ENCODE measurements at places on chromosomes 16 and 17. TPM values are rescaled to one million over a fixed set of nuclear protein-coding genes. Genes with fewer than 3 reads are reported as not detected.

LRRC75A gene
- total RNA-seq, result 5.6 TPM

MYH13 gene
- total RNA-seq, result not detected

GALR2 gene
- total RNA-seq, result not detected

DNAI2 gene
- total RNA-seq, result not detected

SULT1A1 gene
- 7.3 TPM for total RNA-seq

GRIN2A gene
- 10.9 TPM for total RNA-seq

CD300LB gene
- total RNA-seq, result not detected

HYDIN gene
- 26.5 TPM for total RNA-seq

BTBD17 gene
- 4.5 TPM for total RNA-seq

WSCD1 gene
- 35.7 TPM for total RNA-seq

SLC52A1 gene
- total RNA-seq, result not detected

HBQ1 gene
- 5.3 TPM for total RNA-seq

CTRB2 gene
- not detected for total RNA-seq

RND2 gene
- 3.6 TPM for total RNA-seq

KRTAP2-1 gene
- not detected for total RNA-seq

HIGD1B gene
- total RNA-seq, result 3.7 TPM

TP53TG3C gene
- total RNA-seq, result not detected

PDILT gene
- not detected for total RNA-seq

CD300E gene
- total RNA-seq, result 0.16 TPM

USP31 gene
- total RNA-seq, result 25.4 TPM

CRYM gene
- total RNA-seq, result 66.6 TPM

ATP2C2 gene
- 7.0 TPM for total RNA-seq

CCL3 gene
- 7.2 TPM for total RNA-seq

CA5A gene
- not detected for total RNA-seq

NECAB2 gene
- 1.9 TPM for total RNA-seq

NGFR gene
- 3.3 TPM for total RNA-seq

BCAR1 gene
- 15.4 TPM for total RNA-seq

CD300A gene
- total RNA-seq, result 3.3 TPM

BCO1 gene
- 0.31 TPM for total RNA-seq

CHRNE gene
- total RNA-seq, result 0.62 TPM

CDR2L gene
- 4.5 TPM for total RNA-seq

ACAP1 gene
- not detected for total RNA-seq

NOG gene
- total RNA-seq, result 3.7 TPM

CYBA gene
- 17.8 TPM for total RNA-seq

CYB5D1 gene
- total RNA-seq, result 14.2 TPM

ZNF771 gene
- total RNA-seq, result 6.9 TPM

C1QL1 gene
- 4.1 TPM for total RNA-seq

PTGES3L gene
- 1.2 TPM for total RNA-seq

NOD2 gene
- total RNA-seq, result 0.16 TPM

GNGT2 gene
- 0.31 TPM for total RNA-seq

WNK4 gene
- 0.31 TPM for total RNA-seq

HP gene
- 1.4 TPM for total RNA-seq

MYH2 gene
- total RNA-seq, result 0.62 TPM

PLA2G10 gene
- total RNA-seq, result not detected

SOX8 gene
- total RNA-seq, result 20.1 TPM

TNFRSF13B gene
- not detected for total RNA-seq

CHTF18 gene
- 8.9 TPM for total RNA-seq

NPIPA7 gene
- 1.6 TPM for total RNA-seq

MT1E gene
- total RNA-seq, result 12.8 TPM

CHST5 gene
- 0.16 TPM for total RNA-seq

NUBP2 gene
- total RNA-seq, result 37.9 TPM

All from occipital lobe (tissue), 3 donors.